ENCODE measurements at places on chromosomes 1 and 21.

- DNase-seq: no peak
Measured at GRCh38 chr1:42335809-42336518, 929 bp upstream of the FOXJ3 start.

- no peak for DNase-seq
Measured at GRCh38 chr1:33944846-33945245, 81.0 kb downstream of the HMGB4 start.

- no peak for DNase-seq
Measured at GRCh38 chr1:40640314-40641076, 25.0 kb downstream of the RIMS3 start.

- no peak for DNase-seq
Measured at GRCh38 chr1:87915771-87916170, 587.1 kb downstream of the LMO4 start.

DNA sequence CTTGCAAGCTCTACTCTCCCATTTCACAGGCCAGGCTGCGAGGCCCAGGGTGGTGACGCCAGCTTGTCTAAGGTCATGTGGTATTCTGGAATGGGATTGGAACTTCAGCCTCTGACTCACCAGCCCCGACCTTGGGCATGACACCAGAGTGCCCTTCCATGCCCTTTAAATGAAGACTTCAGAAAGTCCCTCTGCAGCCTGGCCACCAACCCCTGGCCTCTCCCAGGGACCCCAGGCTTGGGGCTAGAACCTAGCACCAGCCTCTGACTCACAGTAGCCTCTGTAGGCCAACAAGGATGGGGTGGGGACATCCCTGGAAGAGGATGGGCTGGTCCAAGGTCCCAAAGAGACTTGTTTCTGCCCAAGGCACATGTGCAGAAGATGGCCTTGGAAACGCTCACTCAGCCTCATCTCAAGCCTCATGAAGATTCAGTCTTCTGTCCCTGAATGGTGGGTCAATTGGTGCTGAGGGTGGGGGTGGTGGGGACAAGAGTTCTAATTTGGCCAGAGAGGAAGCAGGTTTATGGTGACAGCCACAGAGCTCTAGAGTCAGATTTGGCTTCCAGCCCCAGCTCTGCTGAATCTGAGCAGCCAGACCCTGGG lies 36.1 kb upstream of the RUNX3 start:
- DNase-seq: no peak

DNA sequence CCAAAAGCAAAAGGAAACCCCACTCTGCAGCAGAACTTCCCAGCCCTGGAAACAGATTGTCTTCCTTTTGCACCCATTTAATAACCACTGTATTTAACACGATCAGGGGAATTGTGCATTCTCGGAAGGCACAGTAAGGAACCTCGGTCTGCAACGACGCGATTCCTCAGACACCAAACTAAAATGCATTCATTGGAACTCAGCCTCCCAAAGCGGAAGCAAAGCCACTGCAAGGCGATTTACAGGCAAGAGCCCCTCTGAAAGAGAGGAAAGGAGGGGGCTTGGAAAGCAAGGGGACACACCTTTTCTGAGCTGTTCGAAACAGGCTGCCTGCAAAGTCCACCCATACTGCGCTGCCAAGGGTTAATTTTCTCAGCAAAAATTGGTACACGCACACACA lies 297.7 kb downstream of the OMA1 start:
- DNase-seq: no peak

DNA sequence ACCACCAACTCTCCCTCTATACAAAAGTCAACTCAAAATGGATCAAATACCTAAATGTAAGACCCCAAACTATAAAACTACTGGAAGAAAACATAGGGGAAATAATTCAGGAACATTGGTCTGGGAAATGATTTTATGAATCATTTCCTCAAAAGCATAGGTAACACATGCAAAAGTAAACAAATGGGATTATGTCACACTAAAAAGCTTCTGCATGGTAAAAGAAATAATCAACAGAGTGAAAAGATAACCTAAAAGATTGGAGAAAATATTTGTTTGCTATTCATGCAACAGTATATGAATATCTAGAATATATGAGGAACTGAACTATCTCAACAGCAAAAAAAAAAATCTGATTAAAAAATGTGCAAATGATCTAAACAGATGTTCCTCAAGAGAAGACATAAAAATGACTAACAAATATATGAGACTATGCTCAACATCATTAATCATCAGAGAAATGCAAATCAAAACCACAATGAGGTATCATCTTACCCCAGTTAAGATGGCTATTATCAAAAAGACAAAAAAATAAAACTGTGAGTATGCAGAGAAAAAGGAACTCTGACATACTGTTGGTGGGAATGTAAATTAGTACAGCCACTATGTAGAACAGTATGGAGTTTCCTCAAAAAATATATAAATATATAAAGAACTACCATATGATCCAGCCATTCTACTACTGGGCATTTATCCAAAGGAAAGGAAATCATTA lies 47.8 kb downstream of the VCAM1 start:
- no peak for DNase-seq

DNA sequence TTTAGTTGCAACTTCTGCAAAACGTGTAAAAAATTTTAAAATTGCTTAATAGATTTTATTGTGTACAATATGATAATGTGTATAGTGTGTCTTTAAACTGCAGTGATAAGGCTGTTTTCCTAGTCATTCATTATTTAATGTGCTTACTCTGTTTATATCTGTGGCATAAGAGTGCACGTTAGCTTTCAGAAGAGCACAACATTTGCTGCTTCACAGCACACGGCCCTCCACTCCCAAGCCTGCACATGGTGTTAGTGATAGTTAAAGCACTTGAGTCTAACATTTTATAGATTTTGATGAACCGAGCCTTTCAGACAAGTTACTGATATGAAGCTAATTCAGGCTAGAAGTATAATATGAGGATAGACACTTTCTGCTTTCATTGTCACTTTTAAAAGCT lies 120.6 kb downstream of the ADGRL2 start:
- DNase-seq: no peak

DNA sequence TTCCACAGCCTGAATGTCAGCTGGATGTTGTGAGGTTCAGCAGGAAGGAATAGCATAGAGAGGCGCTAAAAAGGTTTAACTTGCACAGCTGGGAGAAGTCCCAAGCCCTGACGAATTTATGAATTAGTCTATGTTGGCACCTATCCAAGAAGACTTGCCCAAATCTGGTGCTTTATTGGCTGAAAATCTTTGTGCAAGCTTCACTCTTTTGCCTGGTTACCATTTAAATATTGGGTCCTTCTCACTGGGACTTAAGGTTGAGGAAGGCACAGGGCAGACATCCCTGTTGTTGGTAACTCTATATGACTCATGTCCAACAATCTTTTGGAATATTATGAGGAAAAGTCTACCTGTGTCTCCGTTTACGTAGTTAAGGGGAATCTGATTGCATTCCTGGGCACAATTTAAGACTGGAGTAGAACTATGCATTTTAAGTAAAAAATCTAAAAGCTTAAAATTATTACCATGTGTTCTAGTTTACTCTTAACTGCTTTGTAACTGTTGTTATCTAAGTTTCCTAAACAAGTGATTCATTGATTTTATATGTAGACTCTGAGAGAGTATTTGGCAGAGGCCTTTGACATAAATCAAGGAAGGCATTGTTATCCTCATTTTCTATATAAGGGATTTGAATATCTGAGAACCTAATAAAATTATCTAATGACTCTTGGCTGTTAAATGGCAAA lies 181.7 kb upstream of the DPYD start:
- no peak for DNase-seq

DNA sequence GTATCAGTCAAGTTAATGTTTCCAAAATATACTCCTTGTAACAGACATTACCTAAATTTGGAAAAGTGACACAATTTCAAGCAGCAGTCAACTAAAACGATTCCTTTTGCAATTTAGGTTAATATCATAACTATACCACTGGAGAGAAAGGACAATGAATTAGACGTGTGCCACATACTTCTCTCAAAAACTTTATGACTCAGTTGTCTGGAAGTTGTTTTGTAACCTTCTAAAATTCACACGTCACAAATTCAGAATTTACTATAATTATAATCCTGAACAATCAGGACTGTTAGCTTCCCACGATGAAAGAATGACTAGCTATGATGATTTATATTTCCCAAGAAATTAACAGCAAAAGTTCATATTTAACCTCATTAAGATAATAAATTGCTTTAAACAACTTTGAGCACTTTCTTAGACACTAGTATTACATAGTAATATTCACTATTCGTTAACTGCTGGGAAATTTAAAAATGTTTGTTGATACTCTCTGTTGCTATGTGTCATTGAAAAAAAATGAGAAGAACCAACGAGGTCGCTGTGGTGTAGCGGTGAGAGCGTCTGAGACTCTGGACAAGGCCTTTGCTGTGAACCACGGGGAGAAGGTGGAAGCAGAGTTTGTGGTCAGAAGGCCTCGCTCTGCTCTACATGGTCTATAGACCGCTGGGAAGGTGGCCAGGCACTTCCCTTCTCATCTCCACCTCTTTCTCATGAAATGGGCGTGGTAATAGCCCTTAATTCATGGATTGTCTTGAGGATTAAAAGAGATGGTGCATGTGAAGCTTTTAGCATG lies 27.9 kb upstream of the BATF3 start:
- DNase-seq: no peak

DNA sequence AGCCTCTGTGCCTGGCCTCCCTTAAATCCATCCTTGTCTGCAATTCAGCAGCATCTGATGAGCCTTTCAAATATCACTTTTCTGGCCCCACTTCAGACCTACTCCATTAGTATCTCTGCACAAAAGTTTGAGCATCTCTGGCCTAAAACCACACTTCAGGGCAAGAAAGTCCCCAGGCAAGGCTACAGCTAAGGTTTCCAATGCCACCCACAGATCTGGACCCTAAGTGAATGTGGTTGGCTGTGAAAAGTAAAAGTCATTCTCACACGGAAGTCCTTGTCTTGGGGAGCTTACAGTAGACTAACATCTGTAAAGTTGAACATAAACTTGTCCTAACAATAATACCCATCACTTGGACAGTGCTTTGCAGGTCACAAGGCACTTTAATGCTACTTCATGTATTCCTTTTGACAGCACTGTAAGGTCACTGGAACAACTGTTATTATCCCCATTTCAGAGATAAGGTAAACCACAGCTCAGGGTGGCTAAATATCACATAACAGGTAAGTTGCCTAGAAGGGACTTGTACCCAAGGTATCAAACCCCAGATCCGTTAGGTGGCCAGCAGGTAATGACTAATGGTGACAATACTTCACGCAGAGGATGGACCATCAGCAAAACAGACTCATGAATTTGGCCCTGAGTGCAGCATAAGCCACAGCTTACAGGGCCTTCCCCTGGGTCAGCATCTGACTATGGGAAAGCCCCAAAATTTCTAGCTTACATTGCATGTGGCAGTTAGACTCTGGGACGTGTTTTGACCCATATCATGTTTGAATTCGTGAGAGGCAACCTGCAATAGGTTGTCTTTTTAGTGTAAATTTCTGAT lies 356.0 kb downstream of the HHAT start:
- DNase-seq: no peak

GRCh38 chr1:81803431-81804110 lies 2.8 kb downstream of the ADGRL2 start:
- DNase-seq: no peak

DNA sequence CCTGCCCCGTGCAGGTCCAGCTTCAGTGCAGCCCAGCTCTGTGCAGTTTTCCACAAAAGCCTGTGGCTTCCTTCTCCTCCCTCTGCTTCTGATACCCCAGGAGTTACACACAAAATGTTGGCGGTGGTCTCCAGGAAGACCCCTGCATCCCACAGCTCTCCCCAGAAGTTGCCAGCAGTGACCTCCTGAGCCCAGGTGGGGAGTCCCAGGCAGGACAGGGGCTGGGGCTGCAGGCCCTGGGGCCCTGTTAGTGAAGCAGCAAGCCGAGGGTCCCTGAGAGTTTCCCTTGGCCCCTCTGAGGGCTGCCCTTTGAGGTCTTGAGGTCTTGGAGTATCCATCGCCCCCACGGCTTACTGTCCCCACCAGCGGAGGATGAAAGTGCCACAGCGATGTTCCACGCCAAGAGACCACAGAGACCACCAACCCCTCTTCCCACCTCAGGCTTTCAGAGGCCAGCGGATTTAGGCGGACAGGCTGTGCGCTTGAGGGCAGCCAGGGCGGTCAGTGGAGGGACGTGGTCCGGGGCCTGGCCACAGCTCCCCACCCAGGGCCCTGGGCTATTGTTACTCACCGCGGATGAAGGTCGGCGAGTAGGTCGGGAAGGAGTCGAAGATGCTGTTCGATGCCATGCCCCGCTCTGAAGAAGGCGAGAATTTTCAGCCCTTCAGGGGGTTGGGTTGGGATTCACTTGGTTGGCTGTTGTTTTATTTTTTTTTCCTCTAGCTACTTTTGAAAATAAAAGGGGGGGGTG lies 34.0 kb upstream of the RUNX3 start:
- no peak for DNase-seq

Data from cerebellar nuclear complex (tissue), 1 donor.